ENCODE measurements at places on chromosomes 7 and 10. TPM values are rescaled to one million over a fixed set of nuclear protein-coding genes. Genes with fewer than 3 reads are reported as not detected.
A peak's percentile ranks its signal among the peaks of the same experiment; 100 is the strongest.

- no peak for DNase-seq
- no peak overlapping the region for H3K27ac ChIP-seq
- H3K4me1 ChIP-seq, result no peaks in the 10 kb centered on the region
Measured at GRCh38 chr7:14137676-14138075, 148.2 kb upstream of the ETV1 start.

DNA sequence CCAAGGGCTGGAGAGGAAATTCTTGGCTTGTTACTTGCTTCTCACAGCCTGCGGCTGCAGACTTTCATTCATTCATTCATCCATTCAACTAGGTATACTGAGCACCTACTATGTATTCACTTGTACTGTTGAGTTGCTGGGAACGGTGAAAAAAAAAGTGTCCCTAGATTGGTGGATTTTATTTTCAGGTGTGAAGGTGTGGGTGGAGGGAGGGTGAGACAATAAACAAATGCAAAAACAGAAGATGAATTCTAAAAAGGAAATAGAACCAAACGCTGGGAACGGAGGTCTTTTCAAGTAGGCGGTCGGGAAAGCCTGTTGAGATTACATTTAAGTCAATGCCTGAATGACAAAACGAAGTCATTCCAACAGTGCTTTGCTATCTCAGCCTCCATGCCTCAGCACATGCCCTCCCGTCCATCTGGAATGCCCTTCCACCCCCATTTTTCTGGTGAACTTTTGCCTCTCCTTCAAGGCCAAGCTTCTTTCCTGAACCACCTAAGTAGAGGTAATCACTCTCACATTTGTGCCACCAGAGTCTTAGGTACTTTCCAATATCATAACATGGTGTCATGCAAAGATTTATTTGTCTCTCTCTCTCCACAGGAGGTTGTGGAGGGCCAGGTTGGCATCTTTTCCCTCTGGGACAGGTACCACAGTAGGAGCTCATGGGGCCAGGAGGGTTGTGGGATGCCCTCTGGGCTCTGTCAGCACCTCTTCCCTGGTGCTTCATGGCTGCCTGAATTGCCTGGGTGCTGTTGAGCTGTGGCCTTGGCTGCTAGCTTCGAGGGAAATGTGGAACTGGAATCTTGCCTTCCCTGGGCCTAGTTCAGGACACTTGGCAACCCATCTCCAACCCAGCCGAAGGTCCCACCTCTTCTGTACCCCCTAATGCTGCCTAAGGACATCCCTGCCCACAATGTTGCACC is 5.5 kb downstream of the NKX2-3 start:
- DNase-seq, result no peak
- no peaks in the 10 kb centered on the region for H3K36me3 ChIP-seq
- H3K4me1 ChIP-seq, result peaks cover 19% of the 10 kb centered on the region
- H3K27ac ChIP-seq, result no peak overlapping the region

DNA sequence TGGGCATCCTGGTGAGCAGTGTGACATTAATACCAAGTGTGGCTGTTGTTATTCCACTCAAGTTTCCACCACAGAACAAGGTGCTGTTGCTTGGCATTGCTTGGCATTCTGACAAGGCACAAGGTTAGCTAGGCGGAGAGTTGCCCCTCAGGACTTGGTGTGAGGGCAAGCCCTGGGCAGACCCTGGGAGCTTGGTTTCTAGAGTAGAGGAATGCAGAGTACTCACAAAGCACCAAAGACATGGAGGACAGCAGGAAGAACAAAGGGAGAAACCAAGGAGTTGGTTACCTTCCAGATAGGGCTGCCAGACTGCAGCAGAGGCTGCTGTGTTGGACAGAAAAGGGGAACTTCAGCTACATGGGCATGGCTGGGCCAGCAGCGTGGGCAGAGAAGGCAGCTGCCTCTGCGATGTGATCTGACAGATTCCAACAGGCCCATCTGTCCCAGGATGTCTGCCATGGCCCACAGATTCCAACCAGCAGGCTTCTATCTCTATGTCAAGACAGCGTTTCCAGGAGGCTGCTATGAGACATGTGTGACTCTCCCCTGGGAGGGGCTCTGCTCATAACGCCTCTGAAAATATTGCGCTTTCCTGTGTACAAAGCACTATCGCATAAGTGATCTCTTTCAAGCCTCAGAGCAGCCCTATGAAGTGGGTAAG is 1.8 kb downstream of the GOLGA7B start:
- H3K27ac ChIP-seq, result peak overlapping the region; percentile 88
- H3K4me3 ChIP-seq, result peak overlapping the region; percentile 82
- H3K4me1 ChIP-seq, result peaks cover 44% of the 10 kb centered on the region
- H3K36me3 ChIP-seq, result peaks cover 13% of the 10 kb centered on the region
- peak; percentile 68 for DNase-seq

- peaks cover 27% of the 10 kb centered on the region for H3K4me1 ChIP-seq
- H3K36me3 ChIP-seq, result peaks cover 7% of the 10 kb centered on the region
- H3K27ac ChIP-seq, result peak overlapping the region; percentile 11
- H3K4me3 ChIP-seq, result no peak overlapping the region
- H3K27me3 ChIP-seq, result no peaks in the 10 kb centered on the region
Measured at GRCh38 chr10:69628891-69629290, 1.2 kb upstream of the FAM241B start.

GRCh38 chr10:22475651-22476600 is 130.6 kb downstream of the SPAG6 start:
- H3K27ac ChIP-seq, result peak overlapping the region; percentile 77
- peaks cover 3% of the 10 kb centered on the region for H3K36me3 ChIP-seq
- peaks cover 20% of the 10 kb centered on the region for H3K4me1 ChIP-seq
- peak; percentile 29 for DNase-seq

- no peak overlapping the region for H3K4me3 ChIP-seq
- H3K27me3 ChIP-seq, result no peaks in the 10 kb centered on the region
- no peak for DNase-seq
Measured at GRCh38 chr7:121452389-121452788, 56.3 kb upstream of the FAM3C start.

DNA sequence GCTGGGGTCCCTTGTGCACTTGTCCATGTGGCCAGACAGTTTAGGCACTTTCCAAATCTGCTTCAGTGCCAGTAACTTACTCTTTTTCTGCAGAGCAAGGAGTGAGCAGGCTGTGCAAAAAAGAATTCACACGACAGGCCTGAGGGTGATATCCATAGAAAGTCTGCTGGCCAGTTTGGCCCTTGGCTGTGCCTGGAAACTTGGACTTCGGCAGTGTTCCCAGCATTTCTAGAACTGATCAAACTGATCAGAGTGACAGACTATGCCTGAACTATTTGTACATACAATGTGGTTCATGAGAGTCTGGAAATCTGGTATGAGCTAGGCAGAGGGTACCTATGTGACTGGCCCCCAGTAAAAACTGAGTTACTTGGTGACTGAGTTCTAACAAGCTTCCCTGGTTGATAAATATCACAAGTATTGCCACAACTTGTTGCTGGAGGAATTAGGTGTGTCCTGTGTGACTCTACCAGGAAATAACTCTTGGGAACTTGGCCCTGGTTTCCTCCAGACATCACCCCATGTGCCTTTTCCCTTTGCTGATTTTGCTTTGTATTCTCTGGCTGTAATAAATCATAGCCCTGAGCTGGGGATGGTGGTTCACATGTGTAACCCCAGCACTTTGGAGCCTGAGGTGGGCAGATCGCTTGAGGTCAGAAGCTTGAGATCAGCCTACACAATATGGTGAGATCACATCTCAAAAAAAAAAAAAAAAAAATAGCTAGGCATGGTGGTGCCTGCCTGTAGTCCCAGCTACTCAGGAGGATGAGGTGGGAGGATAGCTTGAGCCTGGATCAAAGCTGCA is 3.3 kb upstream of the DENND10 start:
- H3K4me1 ChIP-seq, result peaks cover 35% of the 10 kb centered on the region
- no peak for DNase-seq
- H3K27me3 ChIP-seq, result peaks cover 6% of the 10 kb centered on the region
- peak overlapping the region; percentile 69 for H3K27ac ChIP-seq
- no peaks in the 10 kb centered on the region for H3K36me3 ChIP-seq

- DNase-seq, result peak; percentile 8
- H3K27me3 ChIP-seq, result no peaks in the 10 kb centered on the region
- H3K27ac ChIP-seq, result no peak overlapping the region
Measured at GRCh38 chr10:105063796-105064195, 422.7 kb downstream of the SORCS3 start.

DNA sequence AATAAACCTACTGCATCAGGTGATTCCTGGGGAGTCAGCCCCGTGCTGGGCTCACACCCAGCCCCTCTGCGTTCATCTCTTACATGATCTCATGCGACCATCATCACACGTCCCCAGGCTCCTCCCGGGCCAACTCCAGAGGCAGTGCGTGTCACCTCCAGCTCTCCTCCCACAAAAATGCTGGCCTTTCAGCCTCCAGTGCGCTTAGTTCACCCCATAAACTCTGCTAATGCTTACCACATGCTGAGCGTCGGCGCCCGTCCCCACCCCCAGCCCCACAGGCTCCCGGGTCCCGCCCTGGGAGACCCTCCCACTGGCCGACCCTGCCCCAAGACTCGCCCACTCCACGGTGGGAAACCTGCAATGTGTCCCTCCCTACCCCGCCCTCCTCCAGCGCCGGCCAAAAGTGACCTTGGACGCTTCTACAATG is 816 bp upstream of the SDK1 start:
- no peak for DNase-seq
- H3K4me1 ChIP-seq, result peaks cover 10% of the 10 kb centered on the region
- no peak overlapping the region for H3K27ac ChIP-seq

DNA sequence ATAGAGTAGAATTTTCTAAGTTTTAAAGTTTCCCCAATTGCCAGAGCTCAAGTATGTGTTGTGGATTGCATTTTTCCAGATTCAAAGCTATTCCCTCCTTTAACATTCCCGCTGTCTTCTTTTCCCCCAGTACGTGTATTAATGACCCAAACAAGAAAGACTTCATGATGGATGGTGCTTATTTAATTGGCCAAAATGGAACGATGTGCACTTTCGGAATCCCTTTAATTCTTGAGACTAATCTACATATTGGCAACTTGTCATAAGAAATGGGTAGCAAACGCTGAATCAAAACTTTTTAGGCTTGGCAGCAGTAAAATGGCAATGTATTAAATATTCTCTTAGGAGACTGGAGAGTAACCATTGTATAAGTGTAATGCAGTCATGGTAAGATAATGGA is 753.2 kb downstream of the LRMDA start:
- H3K27ac ChIP-seq, result no peak overlapping the region
- no peaks in the 10 kb centered on the region for H3K4me1 ChIP-seq
- no peaks in the 10 kb centered on the region for H3K36me3 ChIP-seq
- no peak overlapping the region for H3K4me3 ChIP-seq

GRCh38 chr10:119059557-119059956 is 21.1 kb downstream of the EIF3A start:
- H3K27me3 ChIP-seq, result no peaks in the 10 kb centered on the region
- H3K36me3 ChIP-seq, result peaks cover 84% of the 10 kb centered on the region
- no peak for DNase-seq
- H3K27ac ChIP-seq, result no peak overlapping the region
- H3K4me1 ChIP-seq, result peaks cover 6% of the 10 kb centered on the region

DNA sequence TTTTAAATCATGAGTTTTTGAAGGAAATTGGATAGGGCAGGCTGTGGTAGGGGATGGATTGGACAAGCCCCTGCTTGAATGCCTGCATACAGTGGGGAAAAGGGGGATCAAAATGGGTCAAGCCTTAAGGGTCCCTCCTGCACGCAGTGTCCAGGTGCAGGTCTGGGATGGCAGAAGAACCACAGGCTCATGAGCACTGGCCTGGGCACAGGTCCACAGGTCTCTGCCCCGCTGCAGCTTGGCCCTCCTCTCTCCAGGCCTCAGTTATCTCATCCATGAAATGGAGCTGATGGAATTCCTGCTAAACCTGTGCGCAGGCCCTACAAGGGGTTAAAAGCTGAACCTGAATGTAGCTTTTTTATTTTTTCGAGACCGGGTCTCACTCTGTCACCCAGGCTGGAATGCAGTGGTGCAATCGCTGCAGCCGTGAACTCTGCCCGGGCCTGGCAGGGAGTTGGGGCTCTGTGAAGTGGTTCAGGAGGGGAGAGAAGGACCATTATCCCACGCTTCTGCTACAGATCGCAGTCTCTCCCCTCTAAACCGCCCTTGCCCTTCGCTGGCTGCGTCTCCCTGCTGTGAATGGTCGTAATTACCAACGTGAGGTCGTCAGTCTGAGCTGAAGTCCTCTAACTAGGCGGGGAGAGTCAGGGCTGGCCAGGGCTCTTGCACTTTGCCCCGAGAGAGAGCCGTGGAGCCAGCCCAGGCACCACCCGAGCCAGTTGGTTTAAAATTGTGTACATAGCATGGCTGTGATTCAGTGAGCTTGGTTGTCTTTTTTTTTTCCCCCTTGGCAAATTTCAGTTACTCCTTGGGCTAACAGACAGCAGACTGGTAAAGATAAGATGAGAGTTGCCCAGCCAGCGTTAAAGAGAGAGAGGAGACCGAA is 77.5 kb upstream of the GTF2I start:
- no peak for DNase-seq
- no peak overlapping the region for H3K27ac ChIP-seq
- H3K4me3 ChIP-seq, result no peak overlapping the region
- no peaks in the 10 kb centered on the region for H3K4me1 ChIP-seq
- no peaks in the 10 kb centered on the region for H3K36me3 ChIP-seq
- no peaks in the 10 kb centered on the region for H3K27me3 ChIP-seq

DNA sequence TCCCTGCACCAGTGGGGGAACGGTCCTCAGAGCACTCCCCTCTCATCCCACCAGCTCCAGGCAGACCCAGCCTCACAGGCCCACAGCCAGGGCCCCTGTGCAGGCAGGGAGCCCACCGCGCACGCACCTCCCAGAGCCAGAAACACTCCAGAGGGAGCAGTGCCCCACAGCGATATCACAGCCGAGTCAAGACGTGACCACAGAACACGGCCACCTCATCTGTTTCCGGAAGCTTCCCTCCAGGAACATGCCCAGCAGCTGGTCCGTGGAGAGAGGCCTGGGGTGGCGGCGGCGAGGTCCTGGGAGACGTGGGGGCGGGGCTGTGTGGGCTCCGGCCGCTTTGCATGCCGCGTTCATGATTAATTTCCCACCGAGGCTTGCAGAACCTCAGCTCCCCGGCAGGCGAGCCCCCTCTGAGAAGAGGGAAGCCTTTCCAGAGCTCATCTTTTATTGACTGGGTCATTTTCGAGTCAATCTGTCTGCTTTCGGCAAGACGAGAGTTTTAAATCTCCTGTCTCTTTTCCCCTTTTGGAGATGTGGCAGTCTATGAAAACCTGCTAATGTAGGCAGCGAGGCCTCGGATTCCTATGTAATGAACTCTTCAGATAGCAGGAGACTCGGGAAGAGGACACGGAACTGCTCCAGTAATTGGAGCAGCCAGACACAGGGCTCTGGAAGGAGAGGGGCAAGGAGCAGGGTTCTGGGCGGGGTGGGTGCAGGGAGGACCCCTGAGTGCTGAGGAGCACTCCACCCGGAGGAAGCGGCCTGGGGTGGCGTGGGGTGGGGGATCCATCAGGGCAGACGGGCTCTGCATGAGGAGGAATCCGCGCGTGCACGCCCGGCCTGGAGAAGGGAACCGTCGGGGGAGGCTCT is 242.8 kb downstream of the ELFN1 start:
- peaks cover 11% of the 10 kb centered on the region for H3K4me1 ChIP-seq
- DNase-seq, result no peak
- no peak overlapping the region for H3K27ac ChIP-seq
- peaks cover 3% of the 10 kb centered on the region for H3K36me3 ChIP-seq
- no peak overlapping the region for H3K4me3 ChIP-seq
- H3K27me3 ChIP-seq, result no peaks in the 10 kb centered on the region

Gene BRAT1
- 40.0 TPM for total RNA-seq

Gene KLF14
- total RNA-seq, result not detected

Gene TMEM176B
- not detected for total RNA-seq

Gene PNLIPRP2
- not detected for total RNA-seq

Gene CDNF
- 0.85 TPM for total RNA-seq

Gene TSPAN33
- total RNA-seq, result 2.8 TPM

Gene FEZF1
- not detected for total RNA-seq

Gene ACHE
- not detected for total RNA-seq

Gene INSYN2A
- total RNA-seq, result not detected

Gene ACBD7
- total RNA-seq, result 9.2 TPM

Gene ACSM6
- total RNA-seq, result not detected

Gene JAKMIP3
- 0.07 TPM for total RNA-seq

Gene SFTPD
- total RNA-seq, result not detected
